ENCODE measurements at places on chromosomes 3 and 15.
A peak's percentile ranks its signal among the peaks of the same experiment; 100 is the strongest.

- DNase-seq: no peak
These were observed 171.3 kb downstream of the ATP10A start for GRCh38 chr15:25691544-25692430.

DNA sequence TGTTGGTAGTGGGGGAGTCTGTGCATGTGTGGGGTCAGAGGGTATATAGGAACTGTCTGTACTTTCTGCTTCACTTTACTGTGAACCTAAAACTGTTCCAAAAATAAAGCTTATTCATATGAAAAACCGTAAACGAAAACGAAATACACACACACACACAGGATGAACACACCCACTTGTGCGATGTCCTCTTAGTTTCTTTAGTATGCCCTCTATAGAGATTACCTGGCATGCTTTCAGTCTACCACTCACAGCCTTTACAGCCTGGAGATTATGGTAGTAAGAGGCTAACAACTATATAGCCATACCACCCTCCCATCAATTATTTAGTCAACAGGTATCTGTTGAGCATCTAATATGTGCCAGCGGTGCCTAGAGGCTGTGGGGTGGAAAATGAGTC is 60.0 kb upstream of the UBE3A start:
- DNase-seq: no peak

GRCh38 chr3:187025656-187026316 is 95.5 kb downstream of the ST6GAL1 start:
- no peak for DNase-seq

- DNase-seq: no peak
These were observed 92.1 kb upstream of the GPR149 start for GRCh38 chr3:154522036-154522602.

DNA sequence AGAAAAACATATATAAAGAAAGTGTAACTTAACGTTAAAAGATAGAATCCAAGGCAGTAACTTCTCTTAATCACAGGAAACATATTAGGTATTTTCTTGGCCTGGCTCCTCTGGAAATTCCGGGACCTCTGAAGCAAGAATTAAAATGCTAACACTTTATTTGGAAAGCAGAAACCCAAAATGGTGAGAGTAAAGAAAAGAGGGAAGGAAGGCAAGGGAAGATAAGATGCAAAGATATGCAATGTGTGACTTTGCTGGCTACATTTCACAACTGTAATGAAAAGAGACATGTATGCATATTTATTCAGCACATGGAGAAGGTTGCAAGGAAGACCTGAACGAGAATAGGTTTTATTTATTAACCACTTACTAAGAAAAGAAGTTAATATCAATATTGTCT is 372.5 kb downstream of the TBL1XR1 start:
- no peak for DNase-seq

DNA sequence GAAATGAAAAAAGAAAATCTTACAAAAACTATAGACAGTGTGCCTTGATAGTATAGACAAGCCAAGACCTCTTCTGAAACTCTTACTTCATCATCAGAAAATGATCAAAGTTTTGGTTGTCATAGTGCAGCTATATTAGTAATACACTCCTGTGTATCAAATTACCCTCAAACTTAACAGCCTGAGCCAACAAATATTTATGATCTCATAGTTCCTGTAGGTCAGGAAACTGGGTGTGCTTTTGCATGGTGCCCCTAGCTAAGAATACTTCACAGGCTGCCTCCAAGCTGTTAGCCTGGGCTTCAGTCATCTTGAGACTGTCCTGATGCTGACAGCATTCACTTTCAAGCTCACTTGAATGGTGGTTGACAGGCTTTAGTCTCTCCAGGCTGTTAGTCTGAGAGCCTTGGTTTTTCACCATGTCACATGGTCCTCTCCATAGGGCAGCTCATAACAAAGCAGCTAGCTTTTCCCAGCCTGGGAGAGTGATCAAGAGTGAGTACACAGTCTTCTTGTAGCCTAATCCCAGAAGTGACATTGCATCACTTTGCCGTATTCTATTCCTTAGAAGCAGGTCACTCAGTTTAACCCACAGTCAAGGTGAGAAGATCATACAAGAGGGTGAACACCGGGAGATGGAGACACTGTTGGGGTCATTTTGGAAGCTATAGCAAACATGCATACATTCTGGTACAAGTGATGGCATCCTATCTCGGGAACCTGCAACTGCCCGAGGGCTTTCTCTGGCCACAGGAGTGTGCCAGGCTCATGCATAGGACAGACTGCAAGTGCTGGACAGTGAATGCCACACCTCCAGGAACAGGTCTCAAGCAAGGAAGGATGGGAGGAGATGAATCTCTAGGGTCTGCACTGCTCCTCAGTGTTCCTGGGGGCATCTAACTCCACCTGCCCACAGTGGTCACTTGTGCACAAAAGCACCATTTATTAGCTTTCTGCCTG is 173.4 kb upstream of the CADPS start:
- DNase-seq: no peak

DNA sequence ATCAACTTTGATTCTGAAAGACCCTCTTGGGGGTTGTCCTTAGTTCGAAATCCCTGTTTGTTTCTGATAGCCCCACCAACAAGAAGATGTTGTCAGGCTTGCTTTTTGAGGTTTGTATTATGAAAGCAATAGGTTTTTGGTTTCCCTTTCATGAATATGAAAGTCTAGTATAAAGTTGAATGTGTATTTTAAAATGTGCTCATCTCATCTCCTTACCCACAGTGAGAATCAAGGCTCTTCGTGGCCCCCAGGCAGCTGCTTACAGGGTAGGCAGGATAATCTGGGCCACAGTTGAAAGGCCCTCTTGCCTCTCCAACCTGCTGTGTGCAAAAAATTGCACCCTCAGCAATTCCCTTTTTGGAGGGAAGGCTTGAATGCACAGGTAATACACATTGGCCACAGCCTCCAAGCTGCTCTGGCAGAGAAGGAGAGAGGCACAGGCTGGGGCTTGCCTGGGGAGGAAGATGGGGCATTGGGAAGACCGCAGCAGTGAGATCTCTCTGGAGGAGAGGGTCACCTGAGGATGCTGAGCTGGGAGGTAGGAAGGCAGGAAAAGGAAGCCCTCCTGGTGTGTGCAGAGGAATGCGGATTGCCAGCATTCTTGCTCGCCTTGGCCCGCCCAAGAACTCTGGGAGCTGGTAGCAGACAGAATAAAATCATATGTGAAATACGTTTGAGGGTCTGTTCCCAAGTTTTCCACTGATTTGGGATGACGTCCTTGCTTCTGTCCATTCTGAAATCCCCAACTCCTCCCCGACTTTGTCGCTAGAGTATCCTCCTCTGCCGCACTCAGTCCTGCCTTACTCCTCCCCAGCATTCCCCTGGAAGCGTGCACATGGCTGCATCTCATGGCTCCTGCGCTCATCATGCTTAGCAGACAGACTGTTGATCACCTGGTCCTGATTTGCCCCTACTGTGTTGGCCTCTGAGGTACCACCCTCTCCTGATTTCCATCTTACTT is 196.4 kb downstream of the RPLP1 start:
- DNase-seq: no peak

DNA sequence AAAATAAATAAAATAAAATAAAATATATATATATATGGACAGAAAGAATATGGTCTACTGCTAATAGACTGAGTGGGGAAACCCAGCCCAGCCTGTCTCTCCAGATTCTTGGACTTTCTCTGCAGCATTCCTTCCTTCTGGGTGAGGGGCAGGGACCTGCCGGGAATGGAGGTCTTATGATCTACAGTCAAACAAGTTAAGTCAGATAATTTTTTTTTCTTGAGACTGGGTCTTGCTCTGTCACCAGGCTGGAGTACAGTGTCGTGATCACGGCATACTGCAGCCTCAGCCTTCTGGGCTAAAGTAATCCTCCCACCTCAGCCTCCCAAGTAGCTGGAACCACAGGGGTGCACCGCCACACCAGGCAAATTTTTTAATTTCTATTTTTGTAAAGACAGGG is 33.5 kb upstream of the ZNF774 start:
- DNase-seq: no peak

GRCh38 chr3:110236976-110237610 is 834.5 kb upstream of the NECTIN3 start:
- DNase-seq: no peak

DNA sequence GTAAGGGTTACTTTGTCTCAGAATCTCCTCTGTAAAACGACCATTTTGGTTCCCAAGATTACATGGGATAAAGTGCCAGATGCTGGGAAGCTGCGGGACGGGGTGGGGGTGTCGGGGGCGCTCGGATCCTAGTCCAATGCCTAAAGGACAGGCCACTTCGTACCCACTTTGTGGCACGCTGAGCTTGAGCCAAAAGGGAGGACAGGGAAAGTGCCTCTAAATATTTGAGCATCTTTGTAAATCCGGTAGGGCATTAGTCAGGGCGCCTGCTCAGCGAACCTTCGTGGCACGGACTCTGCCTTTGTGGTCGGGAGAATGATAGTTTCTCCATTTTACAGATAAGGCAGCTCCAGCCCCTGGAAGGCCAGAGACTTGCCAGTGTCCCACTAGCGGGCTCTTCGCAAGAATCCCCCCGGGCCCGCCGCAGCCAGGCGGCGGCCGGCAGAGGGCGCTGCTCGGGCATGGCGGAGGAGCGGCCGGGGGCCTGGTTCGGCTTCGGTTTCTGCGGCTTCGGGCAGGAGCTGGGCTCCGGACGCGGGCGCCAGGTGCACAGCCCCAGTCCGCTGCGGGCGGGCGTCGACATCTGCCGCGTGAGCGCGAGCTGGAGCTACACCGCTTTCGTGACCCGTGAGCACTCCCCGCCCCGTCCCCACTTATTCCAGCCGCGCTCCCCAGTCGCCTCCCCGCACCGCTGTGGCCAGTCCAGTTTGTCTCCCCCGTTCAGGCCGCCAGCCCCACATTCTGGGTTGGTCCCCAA is 1.8 kb downstream of the RCCD1 start:
- peak; percentile 88 for DNase-seq

GRCh38 chr3:56781762-56782161 is 20.0 kb downstream of the ARHGEF3 start:
- DNase-seq: no peak

GRCh38 chr3:176953106-176954060 is 243.9 kb downstream of the TBL1XR1 start:
- peak; percentile 69 for DNase-seq

GRCh38 chr3:188122571-188123169 is 31.3 kb upstream of the LPP start:
- DNase-seq: no peak

GRCh38 chr3:163936543-163936942 is 1141.8 kb downstream of the SI start:
- no peak for DNase-seq

DNA sequence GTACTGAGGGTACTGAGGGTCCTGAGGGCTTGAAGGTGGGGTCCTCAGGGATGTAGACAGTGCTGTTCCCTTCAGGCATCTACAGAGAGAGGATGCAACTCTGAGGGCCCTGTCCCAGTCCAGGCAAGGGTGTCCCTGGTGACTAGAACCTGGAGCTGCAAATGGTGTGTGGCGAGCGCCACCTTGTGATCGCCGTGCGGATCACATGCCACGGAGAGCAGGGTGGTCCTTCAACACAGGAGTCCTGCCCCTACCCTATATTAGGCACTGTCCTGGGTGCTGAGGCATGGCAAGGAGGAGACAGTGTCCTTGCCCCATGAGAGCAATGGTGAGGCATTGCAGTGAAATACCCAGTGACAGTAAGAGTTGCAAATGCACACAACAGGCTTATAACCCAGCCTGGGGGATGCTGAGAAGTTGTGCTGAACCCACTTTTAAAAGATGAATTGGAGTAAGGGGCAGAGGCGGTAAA is 23.6 kb downstream of the RHCG start:
- DNase-seq: peak; percentile 47

Measured in sciatic nerve (tissue), 2 donors.